ENCODE measurements at places on chromosomes 1 and 21.
A peak's percentile ranks its signal among the peaks of the same experiment; 100 is the strongest.

- no peak for DNase-seq
Observed at GRCh38 chr1:93649231-93649630, 32.4 kb downstream of the BCAR3 start.

- DNase-seq: no peak
Observed at GRCh38 chr1:4062041-4062440, 162.0 kb upstream of the C1orf174 start.

DNA sequence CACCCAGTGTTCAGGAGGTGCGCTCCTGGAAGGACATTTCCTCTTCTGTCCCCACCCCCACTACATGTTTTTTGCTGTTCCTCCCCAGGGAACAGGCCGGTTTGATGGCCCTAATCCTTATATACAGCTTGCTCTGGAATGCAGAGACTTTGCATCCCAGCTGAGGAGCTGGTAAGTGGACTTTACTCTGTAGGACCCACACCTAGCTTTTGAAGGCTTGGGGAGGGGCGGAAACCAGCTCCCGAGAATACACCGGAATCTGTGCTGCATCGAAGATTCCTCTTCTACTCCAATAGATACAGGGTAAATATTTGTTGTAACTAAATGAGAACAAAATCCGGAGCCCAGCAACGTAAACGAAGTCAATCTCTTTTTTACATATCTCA lies 1.2 kb upstream of the CGN start:
- DNase-seq: no peak

DNA sequence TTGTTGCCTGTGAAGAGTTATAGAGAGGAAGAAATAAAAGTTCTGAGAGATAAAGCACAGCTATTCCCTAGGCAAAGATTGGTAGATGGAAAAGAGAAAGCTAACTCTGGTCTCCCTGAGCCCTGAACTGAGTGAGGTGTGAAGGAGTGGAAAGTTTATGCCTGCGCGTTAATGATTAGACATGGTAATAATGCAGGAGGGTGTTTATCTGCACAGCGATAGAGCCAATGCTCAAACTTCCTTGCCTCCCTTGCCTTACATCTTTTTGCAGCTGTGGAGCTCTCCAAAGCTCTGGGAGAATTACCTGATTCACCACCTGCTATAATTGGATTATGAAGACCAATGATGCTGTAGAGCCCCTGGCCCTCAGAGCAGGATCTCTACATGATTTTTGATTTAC lies 32.8 kb upstream of the CHRM3 start:
- no peak for DNase-seq

GRCh38 chr21:31064803-31065202 lies 26.5 kb upstream of the KRTAP19-8 start:
- no peak for DNase-seq

DNA sequence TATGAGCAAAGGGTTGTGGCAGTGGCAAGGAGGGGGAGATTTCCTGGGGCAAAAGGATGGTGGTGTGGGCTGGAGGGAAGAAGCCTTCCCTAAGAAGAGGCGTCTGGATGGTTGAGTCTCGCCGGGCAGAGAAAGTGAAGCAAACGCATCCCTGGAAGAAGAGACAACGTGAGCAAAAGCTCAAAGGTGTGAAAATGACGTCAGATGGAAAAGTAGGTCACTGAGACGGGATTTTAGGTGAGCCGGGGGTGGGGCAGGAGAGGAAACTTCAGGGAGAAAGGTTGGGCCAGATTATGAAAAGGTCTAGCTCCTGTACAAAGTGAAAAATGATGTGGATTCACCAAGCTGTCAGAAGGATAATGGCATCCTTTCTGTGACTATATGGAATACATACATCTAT lies 95.3 kb upstream of the KCNE2 start:
- DNase-seq: no peak

GRCh38 chr1:203028067-203028783 lies 1.9 kb downstream of the PPFIA4 start:
- DNase-seq: no peak

DNA sequence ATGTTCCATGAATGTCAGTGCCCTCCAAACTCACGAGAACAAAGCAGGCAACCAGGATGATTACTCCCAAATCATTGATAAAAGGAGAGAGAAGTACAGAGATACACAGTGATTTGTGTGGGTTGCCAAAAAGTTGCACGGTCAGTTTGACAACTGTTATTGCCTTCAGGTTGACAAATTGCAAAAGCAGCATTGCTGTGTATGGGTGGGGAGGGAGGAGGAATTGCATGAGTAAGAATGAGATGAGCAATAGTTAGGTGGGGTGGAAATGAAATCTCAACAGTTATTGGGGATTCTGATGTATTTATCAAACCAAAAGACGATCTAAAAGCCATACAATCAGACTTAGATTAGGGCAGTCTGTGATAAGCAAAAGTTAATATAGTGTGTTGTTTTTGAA lies 93.7 kb downstream of the NTMT2 start:
- no peak for DNase-seq

GRCh38 chr1:168799927-168800605 lies 71.1 kb upstream of the DPT start:
- DNase-seq: no peak

DNA sequence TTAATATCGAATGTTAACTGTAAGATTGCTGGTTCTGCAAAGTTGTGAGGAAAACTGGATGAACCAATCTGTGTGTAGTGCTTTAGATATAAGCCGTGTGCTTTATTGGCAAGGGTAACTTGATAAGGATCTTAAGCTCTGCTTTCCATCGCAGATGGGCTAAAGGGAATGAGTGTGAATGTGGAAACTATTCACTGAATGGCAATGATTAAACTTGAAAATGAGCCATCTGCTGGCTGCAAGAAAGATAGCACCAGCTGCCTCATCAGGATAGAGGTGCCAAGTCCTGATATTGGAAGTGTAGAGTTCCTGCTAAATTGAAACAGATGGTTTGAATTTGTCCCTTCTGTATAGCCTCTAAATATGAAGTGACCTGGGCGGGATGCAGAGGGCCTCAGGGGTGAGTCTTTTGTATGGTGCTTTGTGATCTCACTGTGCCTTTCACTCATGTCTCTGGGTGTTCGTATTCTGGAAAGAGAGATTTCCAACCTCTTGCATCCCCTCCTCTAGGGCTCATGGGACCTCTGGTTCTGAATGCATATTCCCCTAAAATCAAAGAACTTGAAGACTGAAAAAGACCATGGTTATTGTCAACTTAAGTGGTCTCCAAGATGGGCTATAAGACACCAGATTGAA lies 9.2 kb downstream of the FCRL3 start:
- no peak for DNase-seq

- DNase-seq: no peak
Observed at GRCh38 chr1:107940701-107941100, 24.3 kb downstream of the VAV3 start.

GRCh38 chr21:23686737-23687523 lies 1920.4 kb downstream of the MRPL39 start:
- no peak for DNase-seq

DNA sequence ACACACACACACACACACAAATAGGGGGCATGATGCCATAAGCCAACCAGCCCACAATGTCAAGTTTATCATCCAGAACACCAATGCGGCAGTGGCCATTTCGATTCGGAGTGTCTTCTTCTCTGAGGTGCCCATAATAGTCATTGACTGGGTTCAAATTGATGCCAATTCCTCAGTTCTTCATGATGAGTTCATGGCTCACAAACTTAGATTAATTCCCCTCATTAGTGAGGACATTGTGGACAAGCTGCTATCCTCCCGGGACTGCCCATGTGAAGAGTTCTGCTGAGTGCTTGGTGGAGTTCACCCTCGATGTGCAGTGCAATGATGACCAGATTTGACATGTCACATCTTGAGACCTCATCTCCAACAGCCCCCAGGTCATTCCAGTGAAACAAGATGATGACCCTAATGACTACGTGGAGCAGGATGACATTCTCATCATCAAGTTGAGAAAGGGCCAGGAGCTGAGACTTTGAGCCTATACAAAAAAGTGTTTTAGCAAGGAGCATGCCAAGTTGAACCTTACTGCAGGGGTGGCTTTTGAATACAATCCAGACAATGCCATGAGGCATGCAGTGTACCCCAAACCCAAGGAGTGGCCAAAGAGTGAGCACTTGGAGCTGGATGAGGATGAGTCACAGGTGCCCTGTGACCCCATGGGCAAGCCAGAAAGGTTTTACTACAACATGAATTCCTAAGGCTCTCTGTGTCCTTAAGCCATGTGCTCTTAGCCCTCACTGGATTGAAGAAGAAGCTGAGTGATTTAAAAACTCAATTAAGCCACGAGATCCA lies 211.6 kb upstream of the SAMSN1 start:
- no peak for DNase-seq

GRCh38 chr21:43190951-43191350 lies 22.1 kb downstream of the CRYAA start:
- DNase-seq: no peak

DNA sequence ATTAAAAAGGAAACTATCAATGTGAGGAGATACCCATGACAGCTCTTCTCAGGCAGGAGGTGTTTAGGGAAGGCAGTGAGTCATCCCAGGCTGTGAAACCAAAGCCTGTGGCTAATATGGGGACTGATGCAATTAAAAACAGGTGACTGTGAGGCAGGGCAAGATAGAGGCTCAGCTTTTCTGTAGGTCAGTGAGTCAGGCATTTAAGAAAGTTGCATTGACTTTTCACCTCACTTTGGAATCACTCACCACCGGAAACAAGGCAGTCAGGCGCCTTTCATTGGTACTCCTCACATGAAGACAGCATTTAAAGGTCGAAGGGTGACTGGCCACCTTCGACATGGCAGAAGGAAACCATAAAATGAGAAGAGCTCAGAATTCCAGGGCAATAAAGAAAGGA lies 54.5 kb downstream of the PAPPA2 start:
- DNase-seq: no peak

DNA sequence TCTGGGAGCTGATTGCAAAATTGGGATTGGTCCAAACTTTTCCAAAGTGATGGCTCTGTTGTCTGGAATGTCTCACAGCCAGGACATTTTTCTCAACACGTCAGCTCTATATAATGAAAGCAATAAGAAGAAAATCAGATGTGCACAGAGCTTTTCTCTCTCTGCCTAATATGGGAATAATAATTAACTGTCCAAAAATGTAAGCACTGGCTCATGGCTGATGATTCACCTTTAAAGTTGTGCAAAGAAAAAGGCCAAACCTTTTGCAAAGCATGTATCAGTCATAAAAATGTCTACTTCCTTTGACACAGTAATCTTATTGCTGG lies 30.4 kb downstream of the ZNF281 start:
- no peak for DNase-seq

DNA sequence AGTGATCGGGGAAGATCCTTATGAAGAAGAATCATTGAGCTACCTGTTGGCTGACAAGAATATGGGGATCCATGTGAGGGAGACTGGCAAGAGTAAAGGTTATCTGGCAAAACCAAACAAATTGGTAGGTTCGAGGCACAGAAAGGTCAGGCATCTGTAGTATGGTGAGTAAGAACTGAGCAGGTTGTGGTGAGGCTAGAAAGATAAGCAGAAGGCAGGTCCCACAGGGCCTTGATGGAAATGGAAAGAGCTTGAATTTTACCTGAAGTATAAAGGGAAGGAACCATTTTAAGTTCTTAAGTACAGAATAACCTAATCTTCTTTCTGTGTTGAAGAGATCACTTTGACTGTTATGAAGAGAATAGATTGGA lies 11.1 kb downstream of the PTPRC start:
- peak; percentile 20 for DNase-seq

- no peak for DNase-seq
Observed at GRCh38 chr1:154994591-154994990, 1.2 kb downstream of the LENEP start.
